ENCODE measurements at places on chromosomes 4 and X.

- DNase-seq, result no peak
These were observed 243.4 kb downstream of the ARHGAP10 start for GRCh38 chr4:147975325-147975724.

- no peak for DNase-seq
These were observed 66.6 kb downstream of the MTMR1 start for GRCh38 chrX:150759568-150760416.

DNA sequence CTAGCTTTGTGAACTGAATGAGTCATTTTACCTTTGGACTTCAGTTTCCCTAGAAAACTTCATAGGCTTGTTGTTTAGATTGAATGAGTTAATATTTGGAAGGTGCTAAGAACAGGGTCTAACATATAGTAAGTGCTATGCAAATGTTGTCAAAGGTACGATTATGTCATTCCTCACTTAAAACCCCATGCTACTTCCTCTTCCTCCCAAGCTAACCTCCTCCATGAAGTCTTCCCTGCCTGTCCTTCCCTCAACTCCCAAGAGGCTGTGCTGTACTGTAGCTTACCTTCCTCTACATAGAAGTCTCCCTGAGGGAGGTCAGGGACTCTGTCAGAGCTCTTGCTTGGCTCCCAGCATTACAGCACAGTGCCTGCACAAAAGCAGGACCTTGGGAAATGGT lies 103.4 kb upstream of the PJA1 start:
- DNase-seq, result no peak

DNA sequence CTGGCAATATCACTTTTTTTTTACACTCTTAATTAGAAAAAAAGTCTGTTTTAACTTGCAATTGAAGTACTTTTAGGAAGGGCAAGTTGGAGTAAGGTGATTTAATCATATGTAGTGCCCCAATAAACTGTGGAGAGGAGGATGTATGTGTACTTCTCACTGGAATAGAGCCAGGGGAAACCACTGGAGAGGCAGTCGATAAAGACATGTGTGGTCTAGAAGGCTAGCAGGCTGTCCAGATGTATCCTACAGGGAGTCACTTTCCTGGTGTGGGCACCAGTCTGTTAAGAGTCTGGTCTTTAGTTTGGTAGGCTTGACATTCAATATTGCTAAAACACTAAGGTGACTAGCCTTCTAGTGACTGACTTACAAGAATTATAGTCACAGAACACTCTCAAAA lies 9.6 kb upstream of the SGMS2 start:
- DNase-seq, result no peak

- no peak for DNase-seq
These were observed 580.9 kb upstream of the ZFP42 start for GRCh38 chr4:187414716-187415115.

- no peak for DNase-seq
These were observed 12.9 kb upstream of the NDP start for GRCh38 chrX:43986083-43986482.

DNA sequence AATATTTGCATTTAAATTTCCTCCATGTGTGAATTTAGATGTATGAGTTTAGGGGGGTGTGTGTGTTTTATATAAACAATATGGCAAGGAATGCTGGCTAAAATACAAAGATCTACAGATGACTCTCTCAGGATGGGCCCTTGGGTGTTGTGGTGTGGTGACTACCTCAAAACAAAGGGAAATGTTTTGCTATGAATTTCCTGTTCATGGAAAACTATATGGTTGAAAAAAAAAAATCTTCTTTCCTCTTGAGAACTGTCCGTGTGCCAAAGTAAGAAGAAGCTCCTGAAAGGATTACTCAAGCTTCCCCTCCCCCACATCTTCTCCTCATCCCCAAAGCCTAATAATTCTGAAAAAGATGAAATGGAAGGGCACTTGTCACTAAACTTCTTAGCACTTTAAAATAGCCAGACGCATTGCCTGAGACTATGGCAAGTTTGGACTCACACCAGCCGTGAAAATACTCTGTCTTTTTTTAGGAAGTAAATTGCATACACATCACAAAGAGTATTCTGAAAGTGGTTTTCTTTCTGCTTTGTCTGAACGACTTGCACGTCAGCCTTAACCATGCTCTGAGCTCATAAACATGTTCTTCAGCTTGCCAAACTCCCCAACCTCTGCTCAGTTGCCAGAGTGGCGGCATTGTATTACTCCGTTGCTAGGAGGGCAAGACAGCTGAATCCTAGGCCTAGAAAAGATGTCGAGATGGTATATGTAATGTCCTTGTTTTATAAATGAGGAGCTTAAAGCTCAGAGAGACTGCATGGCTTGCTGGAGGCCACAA lies 250.4 kb upstream of the JADE1 start:
- no peak for DNase-seq

- no peak for DNase-seq
These were observed 97.8 kb downstream of the SHROOM3 start for GRCh38 chr4:76532805-76533204.

- DNase-seq, result no peak
These were observed 806.8 kb downstream of the PCDH19 start for GRCh38 chrX:99603091-99603814.

DNA sequence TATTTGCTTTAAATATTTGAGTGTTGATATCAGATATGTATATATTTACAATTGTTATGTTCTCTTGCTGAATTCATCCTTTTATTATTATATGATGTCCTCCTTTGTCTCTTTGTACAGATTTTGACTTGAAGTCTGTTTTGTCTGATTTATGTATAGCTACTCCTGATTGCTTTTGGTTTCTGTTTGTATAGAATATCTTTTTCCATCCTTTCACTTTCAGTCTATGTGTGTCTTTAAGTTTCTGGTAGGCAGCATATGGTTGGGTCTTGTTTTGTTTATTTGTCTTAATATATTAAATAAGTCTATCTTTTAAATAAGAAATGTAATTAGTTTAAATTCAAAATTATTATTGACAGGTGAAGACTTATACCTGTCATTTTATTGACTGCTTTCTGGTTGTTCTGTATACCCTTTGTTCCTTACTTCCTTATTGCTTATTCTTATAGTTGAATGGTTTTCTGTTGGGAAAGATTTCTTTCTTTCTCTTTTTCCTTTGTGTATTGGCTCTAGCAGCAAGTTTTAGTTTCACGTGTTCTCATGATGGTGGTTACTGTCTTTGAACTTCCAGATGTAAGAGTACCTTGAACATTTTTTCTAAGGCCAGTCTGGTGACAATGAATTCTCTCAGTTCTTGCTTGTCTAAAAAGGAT lies 31.1 kb downstream of the RAB28 start:
- DNase-seq, result no peak

DNA sequence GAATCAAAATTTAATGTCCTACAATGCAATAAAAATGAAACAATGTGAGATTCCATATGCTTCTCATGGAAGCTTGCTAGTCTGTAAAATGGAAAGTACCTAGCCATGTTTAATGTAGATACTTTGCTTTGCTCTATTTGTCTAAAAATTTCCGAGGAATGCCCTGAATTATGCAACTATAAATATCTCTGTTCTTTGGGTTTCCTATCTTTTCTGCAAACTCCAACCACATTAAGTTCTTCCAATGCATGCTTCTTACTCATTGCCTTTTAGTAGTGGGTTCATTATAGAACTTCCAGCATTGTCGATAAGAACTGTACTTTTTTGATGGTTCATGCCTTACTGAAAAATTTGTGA lies 178.3 kb downstream of the RASL11B start:
- no peak for DNase-seq

DNA sequence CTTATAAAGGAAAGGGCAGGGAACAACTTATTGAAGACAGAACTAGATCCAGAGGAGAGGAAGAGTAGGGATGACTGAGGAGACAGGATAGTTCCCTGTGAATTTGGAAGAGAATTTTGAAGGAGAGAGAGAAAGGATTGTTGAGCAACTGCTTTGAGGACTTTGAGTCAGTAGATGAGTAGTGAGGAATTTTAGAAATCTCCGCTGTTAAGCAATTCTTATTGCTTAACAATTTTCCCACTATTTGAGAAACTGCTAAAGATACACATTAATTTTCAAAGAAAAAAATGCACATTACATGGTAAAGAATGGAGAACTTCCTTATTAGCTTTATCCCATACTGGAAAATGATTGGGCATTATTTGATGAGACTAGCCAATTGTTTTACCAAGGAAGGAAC lies 116.3 kb upstream of the NRK start:
- DNase-seq, result no peak

GRCh38 chr4:15936495-15936894 lies 2.0 kb downstream of the FGFBP1 start:
- no peak for DNase-seq

DNA sequence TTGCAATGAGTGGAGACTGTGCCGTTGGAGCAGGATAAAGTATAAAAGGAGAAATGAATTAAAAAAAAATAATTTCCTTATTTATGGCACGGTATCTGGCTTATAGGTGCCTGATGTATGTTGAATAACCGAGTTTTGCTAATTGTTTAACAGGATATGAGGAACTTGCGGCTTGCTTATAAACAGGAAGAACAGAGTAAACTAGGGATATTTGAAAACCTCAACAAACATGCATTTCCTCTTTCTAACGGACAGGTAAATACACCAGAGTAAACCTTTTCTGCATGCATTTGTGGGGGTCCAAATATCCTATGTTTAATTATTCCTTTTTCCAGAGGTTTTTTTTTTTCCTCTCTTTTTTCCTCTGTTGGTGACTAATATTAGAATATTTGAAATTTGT lies 36.8 kb downstream of the MTMR1 start:
- no peak for DNase-seq

- no peak for DNase-seq
These were observed 1.5 kb downstream of the CFAP97 start for GRCh38 chr4:185201977-185202962.

- DNase-seq, result no peak
These were observed 6.1 kb downstream of the APLN start for GRCh38 chrX:129648514-129649267.

GRCh38 chr4:151195801-151196200 lies 81.2 kb upstream of the PRSS48 start:
- no peak for DNase-seq

DNA sequence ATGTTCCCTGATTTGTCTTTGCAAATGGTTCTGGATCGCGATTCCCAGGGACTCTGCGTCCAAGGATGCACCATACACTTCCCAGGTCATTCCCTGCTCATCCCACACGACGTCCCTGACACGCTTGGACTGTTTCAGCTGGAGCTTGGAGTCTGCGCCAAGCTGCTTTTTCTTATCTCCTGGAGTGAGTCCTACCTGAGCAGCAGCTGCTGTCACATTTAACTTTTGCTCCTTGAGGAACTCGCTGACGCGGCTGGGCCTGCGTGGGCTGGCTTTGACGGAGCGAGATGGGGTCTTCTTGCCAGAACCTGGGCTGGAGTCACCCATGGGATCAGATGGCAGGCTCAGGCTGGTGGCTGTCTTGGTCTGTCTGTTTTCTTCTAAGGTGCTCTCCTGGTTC lies 59.6 kb downstream of the GPRIN3 start:
- no peak for DNase-seq

- peak; percentile 33 for DNase-seq
These were observed 88.3 kb downstream of the NHSL2 start for GRCh38 chrX:71998836-71999509.

GRCh38 chrX:34901761-34902160 lies 40.8 kb upstream of the FAM47B start:
- no peak for DNase-seq

DNA sequence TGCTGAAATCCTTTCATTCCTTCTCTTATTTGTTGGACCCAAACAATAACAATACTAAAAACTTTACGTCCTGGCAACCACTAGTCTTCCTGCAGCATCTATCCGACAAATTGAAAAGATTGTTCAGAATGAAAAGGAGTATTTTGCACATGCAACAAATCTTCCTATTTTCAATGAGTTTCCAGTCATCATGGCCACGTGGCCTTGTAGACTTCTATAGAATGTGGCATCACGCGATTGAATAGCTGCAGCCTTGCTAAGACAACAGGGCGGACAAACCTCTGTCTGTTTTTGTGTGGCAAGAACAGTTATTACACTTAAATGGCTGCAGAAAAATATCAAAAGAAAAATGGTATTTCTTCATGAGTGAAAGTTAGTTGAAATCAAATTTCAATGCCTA lies 297.9 kb upstream of the LCORL start:
- no peak for DNase-seq

DNA sequence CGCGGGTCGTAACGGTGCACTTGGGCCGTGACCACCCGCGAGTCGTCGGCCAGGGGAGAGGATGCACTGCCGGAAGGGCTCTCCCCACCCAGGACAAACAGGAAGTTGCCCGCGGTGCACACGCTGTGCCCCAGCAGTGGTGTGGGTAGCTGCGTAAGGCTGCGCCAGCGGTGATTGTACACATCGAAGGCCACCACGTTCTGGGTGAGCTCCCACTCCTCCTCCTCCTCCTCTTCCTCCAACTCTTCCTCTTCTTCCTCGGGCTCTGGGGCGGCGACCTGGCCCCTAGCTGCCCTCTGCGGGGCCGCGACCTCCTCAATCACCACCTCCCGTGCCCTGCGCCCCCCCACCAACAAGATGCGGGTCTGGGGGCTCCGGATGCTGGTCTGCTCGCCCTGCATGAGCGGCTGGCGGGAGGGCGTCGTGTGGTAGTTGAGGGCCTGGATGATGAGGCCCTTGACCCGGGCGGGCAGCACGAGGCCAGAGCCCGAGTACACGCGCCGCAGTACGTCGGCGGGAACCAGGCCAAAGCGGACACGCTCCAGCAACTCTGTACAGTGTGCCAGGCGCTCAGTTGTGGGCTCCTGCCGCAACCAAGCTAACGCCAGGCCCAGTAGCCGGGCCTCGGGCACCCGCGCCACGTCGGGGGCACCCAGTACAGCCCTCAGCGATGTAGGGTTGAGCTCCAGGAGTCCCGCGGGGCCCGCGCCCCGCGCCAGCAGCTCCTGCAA lies 1.4 kb downstream of the KLHL34 start:
- no peak for DNase-seq

GRCh38 chrX:130285069-130285620 lies 16.4 kb upstream of the ZNF280C start:
- no peak for DNase-seq

DNA sequence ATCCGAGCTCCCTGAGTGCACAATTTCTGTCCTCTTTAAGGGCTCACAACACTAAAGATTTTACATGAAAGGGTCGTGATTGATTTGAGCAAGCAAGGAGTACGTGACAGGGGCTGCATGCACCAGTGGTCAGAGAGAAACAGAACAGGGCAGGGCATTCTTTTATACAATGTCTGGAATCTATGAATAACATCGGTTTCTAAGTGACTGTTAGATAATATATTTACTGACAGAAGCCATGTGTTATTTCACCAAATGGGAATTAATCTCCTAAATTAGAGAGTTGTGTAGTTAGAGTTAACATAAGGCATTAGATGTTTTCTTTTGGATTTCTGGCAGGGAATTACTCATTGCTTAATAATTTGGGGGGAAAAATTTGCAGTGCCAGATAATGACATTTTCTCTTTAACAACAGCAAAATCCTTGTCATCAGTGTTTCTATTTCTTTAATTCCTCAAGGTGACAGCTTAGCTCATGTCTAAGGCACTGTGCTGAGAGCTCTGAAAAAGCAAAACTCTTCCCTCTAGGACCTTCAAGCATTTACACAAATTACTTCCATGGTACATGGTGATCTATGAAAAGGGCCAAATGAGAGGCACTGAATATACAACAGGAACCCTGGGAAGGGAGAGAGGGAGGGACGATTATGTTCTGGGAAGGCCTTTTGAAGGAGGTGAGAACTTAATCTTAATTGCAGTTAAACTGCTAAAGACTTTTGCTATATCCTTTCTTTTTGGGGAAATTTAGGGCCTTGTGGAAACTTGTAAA lies 145.0 kb downstream of the RTL3 start:
- no peak for DNase-seq

Data from NCI-H2227 treated with DMSO at 0.1 percent for 48 hours (cell line).